ENCODE measurements at places on chromosomes 7 and 10.

- DNase-seq = no peak
Measured at GRCh38 chr10:21445163-21445562, 80.3 kb downstream of the SKIDA1 start.

DNA sequence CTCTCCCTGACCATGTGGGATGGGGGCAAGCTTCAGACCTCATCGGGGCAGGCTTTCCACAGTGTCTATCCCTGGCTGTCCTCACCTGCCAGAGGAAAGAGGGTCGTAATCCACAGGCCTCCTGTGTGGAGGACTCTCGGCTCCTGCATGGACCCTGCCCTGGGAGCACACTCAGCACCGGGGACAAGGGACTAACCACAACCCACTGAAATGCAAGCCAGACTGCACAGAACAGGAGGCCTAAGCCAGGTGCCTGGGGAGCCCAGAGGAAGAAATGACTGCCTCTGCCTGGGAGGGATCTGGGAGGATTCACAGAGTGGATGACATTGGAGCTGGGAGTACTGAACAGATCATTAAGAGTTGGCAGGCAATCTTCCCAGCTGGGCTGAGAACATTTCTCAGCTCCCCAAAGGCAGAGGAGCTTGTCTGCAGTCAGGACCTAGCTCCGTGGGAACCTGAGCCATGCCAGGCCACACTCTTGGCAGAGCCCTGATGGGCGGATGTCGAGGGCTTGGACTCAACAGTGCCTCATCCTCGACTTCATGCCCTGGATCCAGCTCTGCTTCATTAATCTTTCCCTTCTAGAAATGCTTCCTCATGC lies 213.4 kb downstream of the USP6NL start:
- no peak for DNase-seq

GRCh38 chr7:82805527-82805960 lies 357.1 kb downstream of the PCLO start:
- DNase-seq = no peak

DNA sequence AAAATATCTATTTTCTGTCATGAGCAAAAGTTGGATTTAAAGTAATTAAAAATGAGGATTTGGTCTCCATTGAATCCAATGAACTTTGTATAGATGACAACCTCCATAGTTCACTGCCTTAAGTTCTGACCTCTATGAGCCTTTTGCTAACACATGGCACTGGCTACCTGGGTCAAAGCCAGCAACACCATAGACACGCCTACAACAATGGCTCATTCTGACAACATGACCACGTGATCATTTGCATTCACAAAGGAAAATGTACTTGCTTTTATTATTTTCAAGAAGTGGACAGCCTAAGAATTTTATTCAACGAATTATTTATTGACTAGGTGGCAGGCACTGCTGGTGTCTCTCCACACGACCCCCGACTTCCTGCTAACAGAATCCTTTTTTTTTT lies 90.6 kb downstream of the CARD11 start:
- DNase-seq = no peak

All from activated CD8-positive, alpha-beta memory T cell treated with anti-CD3 and anti-CD28 coated beads for 4 hours (primary cell).